CD4-positive, alpha-beta T cell (primary cell): ENCODE measurements at places on chromosomes 11 and 22.

DNA sequence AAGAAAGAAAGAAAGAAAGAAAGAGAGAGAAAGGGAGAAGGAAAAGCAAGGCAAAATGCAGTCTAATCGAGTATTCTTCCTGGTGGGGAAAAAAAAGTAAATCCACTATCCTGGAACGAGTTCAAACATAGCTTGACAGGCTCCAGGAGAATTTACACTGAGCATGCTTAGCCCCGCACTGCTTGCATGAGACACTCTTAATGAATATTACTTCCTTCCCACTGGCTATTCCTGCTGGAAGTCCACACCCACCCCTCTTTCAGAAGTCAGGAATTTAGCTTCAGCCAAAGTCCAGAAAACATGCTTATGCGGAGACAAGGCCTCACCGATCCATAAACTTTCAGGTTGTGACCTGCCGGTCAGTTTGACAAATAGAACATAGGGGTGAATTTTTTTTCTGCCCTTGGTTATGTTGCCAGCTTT, 251.8 kb upstream of the BLID start:
- DNase-seq, result no peak

DNA sequence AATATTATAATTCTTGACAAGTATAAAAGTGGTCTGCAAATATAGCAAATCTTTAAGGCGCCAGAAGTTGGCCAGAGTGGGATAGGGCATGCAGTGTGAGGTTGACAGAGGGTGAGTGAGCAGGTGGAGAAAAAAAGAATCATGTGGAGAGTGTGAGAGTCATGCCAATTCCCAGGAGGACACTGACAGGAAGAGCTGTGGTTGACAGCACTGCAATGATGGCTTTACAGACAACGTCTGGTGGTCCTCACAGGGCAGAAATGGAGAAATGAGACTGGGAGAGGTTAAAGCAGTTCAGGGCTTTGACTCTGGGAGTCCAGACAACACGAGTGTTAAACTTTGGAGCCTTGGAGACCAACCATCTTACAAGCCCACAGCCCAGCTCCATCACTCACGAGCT, 34.9 kb downstream of the SERPIND1 start:
- DNase-seq, result no peak

GRCh38 chr11:15107730-15108515, 6.8 kb upstream of the INSC start:
- DNase-seq, result no peak

- no peak for DNase-seq
Measured at GRCh38 chr22:42364604-42365110, 67.5 kb downstream of the NFAM1 start.

DNA sequence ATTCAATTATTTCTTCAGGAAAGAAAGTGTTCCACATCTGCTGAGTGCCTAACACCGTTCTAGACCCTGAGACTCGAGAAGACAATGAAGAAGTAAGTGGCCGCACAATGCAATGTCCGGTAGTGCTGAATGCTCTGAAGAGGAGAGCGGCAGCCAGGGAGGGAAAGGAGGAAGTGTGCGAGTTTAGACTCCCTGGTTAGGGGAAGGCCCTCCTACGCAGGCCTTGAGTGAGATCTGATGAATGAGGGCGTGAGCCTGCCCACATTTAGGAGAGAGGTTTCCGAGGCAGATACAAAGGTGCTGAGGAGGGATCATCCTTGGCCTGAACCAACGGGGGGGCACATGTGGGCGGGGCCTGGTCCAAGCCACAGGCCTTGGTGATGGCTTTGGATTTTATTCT, 558.6 kb downstream of the NTM start:
- DNase-seq, result no peak

DNA sequence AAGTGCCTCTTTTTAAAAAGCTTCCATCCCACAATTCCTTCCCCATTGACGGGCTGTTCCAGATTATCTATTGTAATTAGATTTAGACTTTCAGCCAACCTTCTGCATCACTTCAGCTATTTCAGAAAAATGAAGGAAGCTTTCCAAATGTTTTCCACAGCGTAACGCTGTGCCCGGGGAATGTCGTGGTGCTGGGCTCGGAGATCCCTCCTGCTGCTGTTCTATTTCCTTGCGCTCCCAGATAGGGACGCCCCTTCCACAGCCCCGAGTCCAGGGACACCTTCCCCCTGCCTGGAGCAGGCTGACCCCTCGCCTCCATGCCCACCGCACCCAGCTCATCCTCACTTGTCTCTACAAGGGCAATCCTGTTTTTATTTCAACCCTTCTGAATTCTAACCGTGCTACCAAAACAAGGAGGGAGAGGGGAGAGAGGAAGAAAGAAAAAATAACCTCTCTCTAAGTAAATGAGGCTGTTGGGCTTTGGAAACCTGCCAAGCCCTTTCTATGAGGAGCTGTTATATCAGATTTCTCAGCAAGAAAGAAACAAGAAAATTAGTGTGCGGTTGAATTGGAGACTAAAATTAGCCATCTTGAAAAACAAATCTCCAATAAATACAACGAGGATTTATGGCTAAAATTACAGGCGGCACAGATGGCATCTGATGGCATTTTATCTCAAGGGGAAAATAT, 366.9 kb downstream of the BRD1 start:
- no peak for DNase-seq

GRCh38 chr11:34787348-34787747, 128.8 kb downstream of the APIP start:
- DNase-seq, result no peak

GRCh38 chr11:16917941-16918340, 96.3 kb downstream of the PLEKHA7 start:
- DNase-seq, result no peak

GRCh38 chr11:1077417-1078119, 2.9 kb downstream of the MUC2 start:
- DNase-seq, result no peak

DNA sequence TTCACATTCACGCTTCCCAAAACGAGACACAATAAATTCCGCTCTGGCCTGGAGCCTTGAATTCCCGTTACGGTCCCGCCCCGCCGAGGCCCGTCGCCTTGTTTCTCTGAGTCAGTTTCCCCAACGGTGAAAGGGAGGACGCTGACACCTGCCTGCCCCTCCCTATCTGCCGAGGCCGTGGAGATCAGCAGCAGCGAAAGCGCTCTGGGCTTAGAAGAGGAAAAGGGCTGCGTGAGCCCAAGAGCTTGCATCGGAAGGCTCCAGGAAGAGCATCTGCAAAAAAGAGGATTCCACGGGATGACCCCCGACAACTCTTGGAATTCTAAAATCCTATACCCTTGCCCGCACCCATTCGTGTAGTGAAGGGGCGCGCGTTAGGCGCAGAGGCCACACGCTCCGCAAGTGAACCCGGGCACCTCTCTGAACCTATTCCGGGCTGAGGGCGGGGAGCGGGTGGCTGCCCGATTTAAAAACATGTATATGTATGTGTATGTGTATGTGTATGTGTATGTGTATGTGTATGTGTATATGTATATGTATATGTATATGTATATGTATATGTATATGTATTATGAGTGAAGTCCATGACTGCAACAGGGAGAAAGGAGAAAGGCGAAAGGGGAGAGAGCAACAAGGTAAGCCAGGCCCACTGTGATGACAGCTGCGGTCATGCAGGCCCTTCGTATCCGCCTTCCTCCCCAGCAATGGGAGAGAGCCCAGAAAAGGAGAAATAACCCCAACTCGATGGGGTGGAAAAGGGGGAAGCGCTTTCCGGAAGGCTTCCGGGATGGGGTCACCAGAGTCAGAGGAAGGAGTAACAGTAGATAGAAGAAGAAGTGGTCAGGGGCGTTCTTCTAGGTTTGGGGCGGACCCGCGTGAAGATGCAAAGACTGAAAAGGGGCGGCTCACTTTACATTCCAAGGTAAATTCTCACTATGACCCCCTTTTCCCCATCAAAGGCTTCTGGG, 948 bp upstream of the MRTFA start:
- DNase-seq, result peak; percentile 61

DNA sequence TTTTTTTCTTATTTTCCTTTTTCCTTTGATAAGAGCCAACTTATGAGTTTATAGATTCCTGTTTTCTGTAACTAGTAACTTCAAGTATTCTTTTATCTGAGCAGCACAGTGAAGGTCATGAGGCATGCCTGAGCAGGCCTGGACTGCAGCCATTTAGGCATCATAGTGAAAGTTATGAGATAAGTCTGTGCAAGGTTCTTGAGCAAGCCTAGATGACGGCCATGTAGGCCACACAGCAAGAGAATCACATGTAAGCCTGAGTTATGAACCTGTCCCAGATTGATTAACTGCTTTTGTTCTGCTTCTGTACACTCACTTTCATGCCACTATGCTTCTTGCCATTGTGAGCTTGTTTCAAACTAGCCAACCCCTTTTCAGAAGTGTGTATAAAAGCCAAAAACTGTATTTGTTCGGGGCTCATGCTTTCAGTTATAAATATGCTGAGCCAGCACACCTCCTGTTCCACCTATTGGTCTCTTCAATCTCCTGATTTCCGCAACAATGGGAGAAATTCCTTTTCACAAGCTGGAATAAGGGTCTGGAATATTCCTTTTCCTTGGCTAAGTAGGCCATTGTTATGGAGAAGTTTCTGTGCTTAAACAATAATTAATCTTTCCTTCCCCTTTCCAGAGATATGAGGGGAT, 745.7 kb downstream of the FAM181B start:
- no peak for DNase-seq

- DNase-seq, result no peak
Measured at GRCh38 chr11:105298174-105298573, 158.6 kb upstream of the CARD18 start.

DNA sequence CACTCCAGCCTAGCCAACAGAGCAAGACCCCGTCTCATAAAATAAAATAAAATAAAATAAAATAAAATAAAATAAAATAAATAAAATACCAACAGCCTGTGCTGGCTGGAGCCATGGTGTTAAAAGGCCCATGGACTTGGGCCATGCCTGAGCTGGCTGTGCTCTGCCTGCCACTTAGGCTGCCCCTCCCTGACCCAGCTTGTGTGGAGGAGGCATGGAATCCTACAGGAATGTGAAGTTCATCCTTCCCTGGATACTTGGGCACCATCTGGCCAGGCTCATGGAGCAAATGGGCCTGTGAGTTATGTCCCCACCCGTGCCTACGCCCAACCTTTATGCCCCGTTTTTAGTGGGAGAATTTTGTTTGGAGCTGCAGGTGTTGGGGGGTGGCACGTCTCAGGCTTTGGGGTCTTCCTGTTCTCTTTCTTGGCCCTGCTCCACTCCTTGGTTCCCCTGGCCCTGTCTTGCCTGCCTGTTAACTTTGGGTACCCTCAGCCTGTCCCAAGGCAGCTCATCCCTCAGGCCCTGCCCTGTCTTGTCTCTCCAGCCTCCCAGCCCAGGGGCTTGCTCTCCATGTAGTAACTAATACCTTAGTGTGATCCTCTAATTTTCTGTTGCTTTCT, 51.3 kb downstream of the BCR start:
- no peak for DNase-seq

GRCh38 chr11:66388780-66389386, 17.3 kb upstream of the SLC29A2 start:
- DNase-seq, result peak; percentile 78

DNA sequence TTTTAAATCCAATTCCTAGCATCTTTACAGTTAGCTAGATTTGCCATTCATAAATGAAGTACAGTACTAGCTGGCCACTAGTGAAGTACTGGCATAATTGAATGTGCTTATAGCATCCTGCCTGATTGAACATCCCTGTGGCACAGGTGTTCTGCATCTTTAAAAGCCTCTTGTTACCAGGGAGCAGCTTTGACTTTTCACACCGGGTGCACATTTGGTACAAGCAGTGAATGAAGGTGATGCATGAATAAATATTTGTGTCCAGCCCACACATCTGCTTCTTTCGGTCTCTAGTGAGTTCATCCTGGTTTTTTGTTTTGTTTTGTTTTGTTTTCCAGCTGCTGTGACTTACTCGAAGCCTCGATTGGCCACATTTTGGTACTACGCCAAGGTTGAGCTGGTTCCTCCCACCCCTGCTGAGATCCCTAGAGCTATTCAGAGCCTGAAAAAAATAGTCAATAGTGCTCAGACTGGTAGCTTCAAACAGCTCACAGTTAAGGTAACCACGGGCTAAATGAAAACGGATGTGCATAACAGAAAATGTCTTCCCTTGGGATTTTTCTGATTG, 5.3 kb downstream of the ATP5MG start:
- no peak for DNase-seq

- DNase-seq, result no peak
Measured at GRCh38 chr22:39221999-39222686, 22.6 kb downstream of the PDGFB start.
